ENCODE measurements at places on chromosomes 7 and 10.

- no peak for DNase-seq
These were observed 330.0 kb downstream of the BBS9 start for GRCh38 chr7:33459340-33459751.

GRCh38 chr7:47297120-47297519 lies 284.8 kb downstream of the TNS3 start:
- DNase-seq, result no peak

GRCh38 chr10:67306588-67307205 lies 380.9 kb downstream of the LRRTM3 start:
- DNase-seq, result no peak

DNA sequence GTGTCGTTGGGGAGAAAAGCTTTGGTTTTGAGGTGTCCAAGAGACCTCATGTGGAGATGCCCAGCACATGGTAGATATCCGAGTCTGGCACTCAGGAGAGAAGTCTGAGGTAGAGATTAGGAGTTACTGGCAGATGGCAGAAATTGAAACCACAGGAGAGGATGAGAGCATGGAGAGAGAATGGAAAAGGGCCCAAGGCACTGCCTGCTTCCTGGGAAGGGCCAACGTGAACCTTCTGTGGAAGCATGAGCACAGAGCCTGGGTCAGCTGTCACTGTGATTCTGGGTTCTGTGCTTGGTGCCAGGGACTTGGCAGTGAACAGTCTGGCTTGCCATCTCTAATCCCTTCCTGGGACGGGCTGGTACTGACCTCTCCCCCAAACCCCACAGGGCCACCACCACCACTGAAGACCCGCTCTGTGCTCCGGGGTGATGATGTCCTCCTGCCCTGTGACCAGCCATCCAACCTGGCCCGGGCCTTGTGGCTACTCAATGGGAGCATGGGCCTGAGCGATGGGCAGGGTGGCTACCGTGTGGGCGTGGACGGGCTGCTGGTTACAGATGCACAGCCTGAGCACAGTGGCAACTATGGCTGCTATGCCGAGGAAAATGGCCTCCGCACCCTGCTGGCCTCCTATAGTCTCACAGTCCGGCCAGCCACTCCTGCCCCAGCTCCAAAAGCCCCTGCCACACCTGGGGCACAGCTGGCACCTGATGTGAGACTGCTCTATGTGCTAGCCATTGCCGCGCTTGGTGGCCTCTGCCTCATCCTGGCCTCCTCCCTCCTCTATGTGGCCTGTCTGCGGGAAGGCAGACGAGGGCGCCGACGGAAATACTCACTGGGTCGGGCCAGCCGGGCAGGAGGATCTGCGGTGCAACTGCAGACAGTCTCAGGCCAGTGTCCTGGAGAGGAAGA lies 4.1 kb downstream of the MRPL43 start:
- DNase-seq, result no peak

GRCh38 chr7:36795451-36796021 lies 71.2 kb upstream of the AOAH start:
- no peak for DNase-seq
